Activated CD8-positive, alpha-beta memory T cell treated with anti-CD3 and anti-CD28 coated beads for 4 hours (primary cell): ENCODE measurements at places on chromosomes 12 and 14.

GRCh38 chr14:91300283-91300895, 55.9 kb upstream of the GPR68 start:
- no peak for DNase-seq

DNA sequence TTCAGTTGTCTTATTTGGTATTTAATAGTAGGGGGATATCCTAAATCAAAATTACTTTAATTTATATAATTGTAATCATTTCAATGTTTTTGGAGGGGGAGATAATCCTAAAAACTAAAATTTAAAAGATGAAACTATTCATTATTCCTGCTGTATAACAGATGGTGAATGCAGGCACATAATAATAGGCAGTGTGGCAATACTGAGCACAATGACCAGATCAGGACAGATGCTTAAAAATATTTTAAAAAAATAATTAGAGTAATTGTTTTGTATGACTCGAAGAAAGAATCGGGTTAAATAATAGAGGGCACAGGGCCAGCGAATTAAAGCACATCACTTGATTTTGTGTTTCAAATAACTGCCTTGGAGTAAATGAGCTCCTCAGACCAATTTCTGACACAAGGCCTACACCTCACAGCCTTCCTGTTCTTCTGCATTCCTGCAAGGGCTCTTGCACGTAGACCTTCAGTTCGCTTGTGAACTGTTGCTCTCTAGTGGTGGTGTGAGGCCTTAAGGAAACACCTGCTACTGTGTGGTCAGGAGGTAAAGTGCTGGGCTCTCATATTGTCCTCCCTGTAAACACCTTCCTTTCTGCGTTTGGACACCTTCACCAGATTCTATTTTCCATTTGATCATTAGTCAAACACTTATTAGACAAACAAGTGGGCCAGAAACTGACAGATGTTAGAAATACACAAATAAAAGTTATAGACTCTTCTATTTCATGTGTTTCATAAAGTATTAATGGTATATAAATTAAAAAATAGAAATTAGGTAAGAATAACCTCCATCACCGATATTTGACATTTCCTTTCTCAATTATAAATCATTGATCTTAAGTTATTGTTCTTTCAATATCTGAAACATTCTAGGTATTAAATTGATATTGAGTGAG, 29.3 kb upstream of the KLRF1 start:
- peak; percentile 48 for DNase-seq

- DNase-seq: no peak
Measured at GRCh38 chr12:31715283-31715825, 13.5 kb downstream of the AMN1 start.

DNA sequence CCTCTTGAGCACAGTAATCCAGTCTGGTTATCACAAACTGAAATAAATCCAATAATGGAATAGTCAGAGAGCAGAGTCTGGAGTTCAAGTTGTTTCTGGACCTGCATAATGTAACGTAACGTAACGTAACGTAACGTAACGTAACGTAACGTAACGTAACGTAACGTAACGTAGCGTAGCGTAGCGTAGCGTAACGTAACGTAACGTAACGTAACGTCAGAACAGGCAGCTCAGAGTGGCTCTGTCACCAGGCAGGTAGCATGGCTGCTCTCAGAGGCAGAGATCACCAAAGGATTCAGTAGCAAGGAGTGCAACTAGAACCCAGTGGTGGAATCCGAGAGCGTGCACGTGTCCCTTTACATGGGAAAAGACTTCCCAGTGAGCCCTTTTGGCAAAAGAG, 85.7 kb upstream of the USP44 start:
- DNase-seq: no peak

- no peak for DNase-seq
Measured at GRCh38 chr12:49869816-49870500, 27.1 kb upstream of the BCDIN3D start.

GRCh38 chr14:105503935-105504692, 13.1 kb downstream of the TEDC1 start:
- no peak for DNase-seq

DNA sequence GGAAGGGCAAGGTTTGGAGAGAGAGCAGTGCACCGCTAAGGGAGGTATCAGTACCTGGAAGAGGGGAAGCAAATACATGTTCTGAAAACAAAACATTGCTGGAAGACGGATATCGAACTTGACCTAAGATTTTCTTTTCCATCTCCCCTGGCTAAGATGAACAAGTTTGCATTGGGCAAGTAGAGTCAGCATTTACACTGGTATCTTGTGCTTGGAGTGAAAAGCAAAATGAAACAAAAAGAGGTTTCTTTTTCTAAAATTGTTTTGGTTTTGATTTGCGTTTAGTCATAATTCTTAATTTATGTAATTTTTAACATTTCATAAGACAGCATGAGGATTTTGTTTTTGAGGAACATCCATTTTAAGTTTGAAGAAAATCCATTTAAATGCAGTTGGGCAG, 881.6 kb downstream of the NRXN3 start:
- no peak for DNase-seq

DNA sequence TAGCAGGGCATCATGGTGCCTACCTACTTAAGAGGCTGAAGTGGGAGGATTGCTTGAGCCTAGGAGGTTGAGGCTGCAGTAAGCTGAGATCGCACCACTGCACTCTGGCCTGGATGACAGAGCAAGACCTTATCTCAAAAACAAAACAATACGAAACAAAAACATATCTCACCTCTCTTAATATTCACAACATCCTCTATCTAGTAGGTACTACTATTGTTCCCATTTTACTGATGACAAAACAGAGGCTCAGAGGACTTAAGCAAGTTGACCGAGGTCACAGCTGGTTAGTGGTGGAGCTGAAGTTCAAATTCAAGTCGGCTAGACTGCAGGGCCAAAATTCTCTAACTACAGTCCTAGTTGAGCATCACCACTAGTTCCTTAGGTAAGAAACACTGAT, 172.3 kb upstream of the EEA1 start:
- no peak for DNase-seq

GRCh38 chr12:70648191-70648590, 11.0 kb upstream of the PTPRB start:
- no peak for DNase-seq

- DNase-seq: no peak
Measured at GRCh38 chr14:105165134-105165704, 3.4 kb downstream of the JAG2 start.

DNA sequence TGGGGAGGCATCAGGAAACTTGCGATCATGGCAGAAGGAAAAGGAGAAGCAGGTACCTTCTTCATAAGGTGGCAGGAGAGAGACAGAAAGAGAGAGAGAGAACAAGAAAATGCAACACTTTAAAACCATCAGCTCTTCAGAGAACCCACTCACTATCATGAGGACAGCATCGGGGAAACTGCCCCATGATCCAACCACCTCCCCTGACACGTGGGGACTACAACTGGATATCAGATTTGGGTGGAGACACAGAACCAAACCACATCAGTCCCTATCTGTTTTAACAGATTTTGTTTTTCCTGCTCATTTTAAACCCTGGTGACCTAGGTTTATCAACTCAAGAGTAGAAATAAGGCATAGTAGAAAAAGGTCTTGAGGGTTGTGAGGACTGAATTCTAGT, 210.1 kb upstream of the PLXNC1 start:
- no peak for DNase-seq

DNA sequence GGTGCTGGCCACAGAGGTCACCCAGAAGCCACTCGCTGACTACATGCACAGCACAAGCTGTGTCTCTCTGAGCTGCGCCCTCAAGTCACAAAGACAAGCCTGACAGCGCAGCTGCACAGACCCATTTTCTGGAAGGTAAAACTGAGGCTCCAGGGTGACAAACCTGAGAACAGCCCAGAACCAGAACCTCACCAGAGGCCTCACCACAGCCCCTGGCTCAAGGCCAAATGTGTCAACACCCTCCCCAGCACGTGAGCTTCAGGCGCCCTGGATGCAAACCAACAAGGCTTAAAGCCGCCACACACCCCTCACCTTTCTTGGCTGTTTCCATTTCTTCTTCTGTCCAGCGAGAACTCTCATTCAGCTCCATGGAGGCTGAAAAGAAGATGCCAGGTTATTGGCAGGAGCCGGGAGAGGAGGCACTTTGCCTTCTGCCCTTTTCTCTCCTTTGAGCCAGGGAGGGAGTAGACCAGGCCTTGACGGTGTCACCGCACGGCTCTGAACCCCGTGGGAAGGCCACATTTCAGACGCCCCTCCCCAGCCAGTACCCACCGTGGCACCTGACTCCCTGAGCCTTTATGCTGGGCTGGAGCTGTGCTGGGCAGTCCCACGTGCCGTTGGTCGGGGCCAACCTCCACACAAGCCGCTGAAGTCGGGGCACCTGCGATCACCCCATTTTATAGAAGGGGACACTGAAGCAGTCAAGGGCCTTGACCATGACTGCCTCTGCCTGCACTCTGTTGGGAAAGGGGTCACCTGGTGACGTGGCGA, 103.1 kb downstream of the RFLNA start:
- no peak for DNase-seq

DNA sequence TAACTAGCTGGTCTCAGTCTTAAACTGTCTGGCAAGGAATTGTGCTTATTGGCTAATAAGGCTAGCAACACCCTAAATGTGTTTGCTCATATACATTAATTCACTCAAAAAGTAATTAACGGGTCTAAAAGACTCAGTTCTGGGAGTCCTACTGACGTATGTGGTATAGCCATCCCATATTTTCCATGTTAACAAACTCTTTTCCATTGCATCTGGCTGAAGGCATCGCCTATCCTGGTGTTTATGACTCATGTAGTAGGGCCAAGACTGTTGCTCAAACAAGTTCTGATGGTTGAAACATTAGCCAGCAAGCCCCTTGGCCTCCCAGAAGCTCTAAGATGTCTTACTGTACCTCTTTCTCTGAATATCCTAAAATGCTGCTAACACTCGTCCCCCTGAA, 98.5 kb downstream of the PHLDA1 start:
- no peak for DNase-seq

DNA sequence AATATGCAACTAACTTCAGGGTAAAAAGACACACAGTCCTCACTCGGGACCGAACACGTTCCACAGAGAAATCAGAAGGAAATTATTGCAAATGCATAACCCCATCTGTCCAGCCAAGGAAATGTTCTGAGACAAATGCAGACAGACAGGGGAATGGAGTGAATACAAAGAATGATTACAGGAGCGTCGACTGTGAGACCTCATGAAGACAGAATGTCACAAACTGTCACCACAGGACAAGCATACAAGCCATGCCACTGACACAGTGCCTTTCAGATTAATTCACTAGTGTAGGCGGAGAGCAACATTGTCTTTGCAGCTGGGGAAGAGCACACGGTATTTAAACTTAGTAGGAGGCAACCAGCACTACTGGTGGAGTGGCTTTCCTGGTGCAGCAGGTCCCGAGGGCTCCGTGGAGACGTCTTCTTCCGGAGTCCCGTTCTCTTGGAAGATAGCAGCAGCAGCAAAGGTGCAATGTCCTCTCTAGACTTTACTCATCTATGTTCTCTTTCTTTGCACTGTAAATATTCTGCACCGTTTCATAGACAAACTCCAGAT, 44.6 kb downstream of the FBXO21 start:
- DNase-seq: no peak

- DNase-seq: no peak
Measured at GRCh38 chr12:58529897-58530741, 390.2 kb downstream of the LRIG3 start.
